Endodermal cell (in vitro differentiated cells): ENCODE measurements at places on chromosomes 5 and 9. TPM values are rescaled to one million over a fixed set of nuclear protein-coding genes. Genes with fewer than 3 reads are reported as not detected.

FAM219A gene
- 19.6 and 21.1 TPM in 2 replicates for total RNA-seq

- no peaks in the 10 kb centered on the region for H3K27me3 ChIP-seq
- H3K27ac ChIP-seq = no peak overlapping the region
- H3K36me3 ChIP-seq = no peaks in the 10 kb centered on the region
- H3K4me3 ChIP-seq = no peak overlapping the region
- DNase-seq = no peak
These were observed 154.1 kb upstream of the CDH12 start for GRCh38 chr5:23007236-23007635.

DNA sequence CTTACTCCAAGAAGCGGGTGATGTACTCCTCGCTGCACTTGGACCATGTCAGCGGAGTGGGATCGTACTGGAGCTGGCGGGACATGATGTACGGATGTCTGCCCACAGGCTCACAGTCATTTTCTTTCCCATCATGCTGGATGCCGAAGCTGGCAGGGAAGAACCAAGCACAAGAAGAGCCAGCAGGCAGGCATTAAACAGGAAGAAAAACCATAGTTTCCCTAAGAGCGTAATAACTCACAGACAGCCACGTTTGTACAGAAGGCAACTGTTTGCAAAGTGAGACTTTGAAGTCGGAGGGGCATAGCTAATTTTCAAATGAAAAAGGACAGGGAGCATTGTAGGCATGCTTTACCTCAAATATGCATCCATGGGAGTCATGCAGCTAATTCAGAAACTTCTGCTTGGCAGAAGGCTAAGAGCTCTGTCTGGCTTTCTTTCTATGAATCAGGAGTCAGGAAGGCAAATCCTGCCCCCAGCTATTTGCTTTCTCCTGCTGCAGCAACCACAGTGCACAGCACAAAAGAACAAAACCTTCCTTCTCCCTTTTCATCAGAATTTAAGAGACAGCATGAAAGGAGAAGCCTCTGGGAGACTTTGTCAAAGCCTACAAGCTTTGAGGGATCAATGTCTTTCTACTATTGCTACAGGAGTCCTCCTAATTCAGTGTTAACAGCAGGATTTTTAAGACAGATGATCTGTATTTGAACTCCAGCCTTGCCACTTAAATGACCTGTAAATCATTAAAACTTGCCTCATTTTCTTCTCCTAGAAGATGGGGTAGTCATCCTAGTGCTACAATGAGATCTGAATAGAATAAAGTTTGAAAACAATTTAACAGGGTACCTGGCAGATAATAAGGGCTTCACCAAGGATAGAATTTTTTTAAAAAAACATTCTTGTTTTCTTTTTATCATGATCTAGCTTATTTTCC lies 209.1 kb downstream of the TARS1 start:
- H3K36me3 ChIP-seq = peaks cover 20% of the 10 kb centered on the region
- DNase-seq = no peak
- no peaks in the 10 kb centered on the region for H3K4me1 ChIP-seq
- H3K27ac ChIP-seq = peak overlapping the region; percentile 75
- H3K27me3 ChIP-seq = no peaks in the 10 kb centered on the region

DNA sequence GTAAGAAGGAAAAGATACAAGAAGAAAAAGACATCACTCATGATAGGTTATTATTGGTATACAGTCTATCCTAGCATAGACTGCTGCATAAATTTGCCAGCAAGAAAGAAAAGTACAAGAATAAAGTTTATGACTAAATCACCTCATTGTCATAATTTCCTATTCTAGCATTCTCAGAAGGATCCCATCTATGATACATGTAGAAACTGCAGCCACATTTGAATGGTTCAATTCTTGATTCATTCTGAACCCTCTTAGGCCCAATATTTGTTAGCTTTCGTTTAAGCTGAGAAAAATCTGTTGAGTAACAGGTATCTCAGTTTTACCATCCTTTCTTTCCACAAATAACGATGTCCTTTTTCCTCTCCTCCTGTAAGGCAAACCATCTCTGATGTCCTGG lies 21.2 kb downstream of the INVS start:
- H3K27ac ChIP-seq = no peak overlapping the region
- H3K27me3 ChIP-seq = no peaks in the 10 kb centered on the region
- no peaks in the 10 kb centered on the region for H3K4me1 ChIP-seq
- DNase-seq = no peak
- no peak overlapping the region for H3K4me3 ChIP-seq

ANKRD33B gene
- 19.1 and 21.9 TPM in 2 replicates for total RNA-seq

DNA sequence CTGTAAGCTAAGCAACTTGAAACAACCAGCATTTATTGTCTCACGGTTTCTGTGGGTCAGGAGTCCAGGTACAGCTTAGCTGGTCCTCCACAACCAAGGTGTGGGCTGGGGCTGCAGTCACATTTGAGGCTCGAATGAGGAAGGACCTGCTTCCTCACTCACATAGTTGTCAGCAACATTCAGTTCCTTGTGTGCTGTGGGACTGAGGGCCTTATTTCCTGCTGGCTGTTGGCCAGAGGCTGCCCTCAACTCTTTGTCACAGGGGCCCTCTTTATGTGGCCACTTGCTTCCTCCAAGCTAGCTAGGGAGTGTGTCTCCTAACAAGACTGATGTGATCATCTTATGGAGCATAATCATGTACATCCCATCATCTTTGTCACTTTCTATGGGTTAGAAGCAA lies 29.2 kb upstream of the SEMA4D start:
- no peak overlapping the region for H3K27ac ChIP-seq
- DNase-seq = no peak
- H3K4me1 ChIP-seq = no peaks in the 10 kb centered on the region
- H3K4me3 ChIP-seq = no peak overlapping the region
- H3K36me3 ChIP-seq = no peaks in the 10 kb centered on the region

- H3K27me3 ChIP-seq = no peaks in the 10 kb centered on the region
- H3K27ac ChIP-seq = no peak overlapping the region
- DNase-seq = no peak
- no peak overlapping the region for H3K4me3 ChIP-seq
These were observed 23.9 kb upstream of the SLC25A51 start for GRCh38 chr9:37927601-37928551.

ZNF354B gene
- 11.8 to 28.7 TPM (median 24.3 TPM) in 3 replicates for total RNA-seq

- DNase-seq = no peak
- H3K36me3 ChIP-seq = no peaks in the 10 kb centered on the region
- no peak overlapping the region for H3K4me3 ChIP-seq
These were observed 476.6 kb upstream of the EDIL3 start for GRCh38 chr5:84861306-84861705.

DNA sequence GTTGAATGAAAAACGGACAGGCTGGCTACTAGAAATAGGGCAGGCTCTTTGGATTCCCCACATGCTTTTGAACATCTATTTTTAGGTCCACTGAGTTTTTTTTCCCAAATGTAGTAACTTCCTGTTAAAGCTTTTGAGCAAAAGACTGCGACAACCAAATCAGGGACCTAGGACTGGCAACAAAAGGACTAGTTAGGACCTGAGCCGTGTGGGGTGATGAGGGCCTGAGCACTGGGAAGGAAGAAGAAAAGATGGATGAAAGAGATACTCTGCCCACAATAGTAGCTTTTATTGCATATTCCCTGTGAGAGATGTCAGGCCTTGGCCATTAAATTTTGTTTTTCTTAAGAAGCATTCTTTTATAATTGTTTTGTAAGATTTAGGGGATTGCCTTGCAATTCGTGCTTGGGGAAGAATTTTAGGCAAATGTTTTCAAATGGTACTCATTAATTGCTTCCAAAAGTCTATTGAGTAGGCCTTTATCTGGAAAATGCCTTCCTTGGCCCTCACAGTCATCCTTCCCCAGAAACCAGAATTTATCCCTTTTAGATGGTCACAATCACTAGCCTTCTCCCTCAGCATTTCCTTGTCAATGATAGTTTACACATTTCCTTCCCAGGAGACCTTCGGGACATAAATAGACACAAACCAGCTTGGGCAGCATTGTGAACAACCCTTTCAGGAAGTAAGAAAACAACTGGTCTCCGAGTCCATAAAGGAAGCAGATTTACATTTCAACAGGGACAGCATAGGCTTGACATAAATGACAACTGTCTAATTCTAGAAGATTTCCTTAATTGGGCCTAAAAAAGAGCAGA lies 166.5 kb downstream of the RMI1 start:
- H3K4me1 ChIP-seq = no peaks in the 10 kb centered on the region
- no peak overlapping the region for H3K27ac ChIP-seq
- H3K4me3 ChIP-seq = no peak overlapping the region

NUTM2G gene
- not detected in 2 replicates for total RNA-seq

- H3K4me1 ChIP-seq = no peaks in the 10 kb centered on the region
- H3K27me3 ChIP-seq = no peaks in the 10 kb centered on the region
- H3K27ac ChIP-seq = no peak overlapping the region
- DNase-seq = no peak
These were observed 1144.0 kb upstream of the NUDT12 start for GRCh38 chr5:104706600-104706999.

DNA sequence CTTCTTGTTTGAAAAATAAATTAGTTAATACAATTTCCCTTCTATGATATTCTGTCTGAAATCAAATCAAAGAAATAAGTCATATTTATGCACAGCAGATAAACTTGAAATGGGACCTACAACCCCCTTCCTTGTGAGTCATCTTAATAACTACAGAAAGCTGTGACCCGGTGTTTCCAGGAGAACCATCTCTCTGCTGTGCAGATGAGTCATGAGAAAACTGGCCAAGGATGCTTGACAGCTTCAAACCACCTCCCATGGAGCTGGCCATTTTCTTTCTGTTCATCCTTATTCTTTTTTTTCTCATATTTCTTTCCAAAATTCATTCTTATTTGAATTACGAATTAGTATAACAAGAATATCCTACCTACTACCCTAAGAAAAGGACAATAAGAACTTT lies 43.4 kb upstream of the NR4A3 start:
- no peak overlapping the region for H3K4me3 ChIP-seq
- H3K36me3 ChIP-seq = no peaks in the 10 kb centered on the region
- no peaks in the 10 kb centered on the region for H3K4me1 ChIP-seq
- H3K27me3 ChIP-seq = no peaks in the 10 kb centered on the region
- no peak overlapping the region for H3K27ac ChIP-seq

CCNJL gene
- total RNA-seq = 10.4 to 18.7 TPM (median 18.6 TPM) in 3 replicates

GRCh38 chr9:100309992-100310391 lies 42.8 kb downstream of the TEX10 start:
- no peak for DNase-seq
- H3K4me3 ChIP-seq = no peak overlapping the region
- H3K4me1 ChIP-seq = no peaks in the 10 kb centered on the region
- no peak overlapping the region for H3K27ac ChIP-seq
- no peaks in the 10 kb centered on the region for H3K27me3 ChIP-seq

- no peak for DNase-seq
- H3K4me3 ChIP-seq = no peak overlapping the region
- no peak overlapping the region for H3K27ac ChIP-seq
- H3K4me1 ChIP-seq = no peaks in the 10 kb centered on the region
- H3K36me3 ChIP-seq = peaks cover 6% of the 10 kb centered on the region
- H3K27me3 ChIP-seq = no peaks in the 10 kb centered on the region
These were observed 16.2 kb downstream of the PGGT1B start for GRCh38 chr5:115246361-115246991.

- H3K27me3 ChIP-seq = no peaks in the 10 kb centered on the region
- H3K4me1 ChIP-seq = peaks cover 6% of the 10 kb centered on the region
- H3K36me3 ChIP-seq = no peaks in the 10 kb centered on the region
- peak overlapping the region; percentile 90 for H3K27ac ChIP-seq
- no peak for DNase-seq
- peak overlapping the region; percentile 8 for H3K4me3 ChIP-seq
These were observed 280.6 kb downstream of the NR2F1-AS1 start for GRCh38 chr5:93300309-93300923.

DNA sequence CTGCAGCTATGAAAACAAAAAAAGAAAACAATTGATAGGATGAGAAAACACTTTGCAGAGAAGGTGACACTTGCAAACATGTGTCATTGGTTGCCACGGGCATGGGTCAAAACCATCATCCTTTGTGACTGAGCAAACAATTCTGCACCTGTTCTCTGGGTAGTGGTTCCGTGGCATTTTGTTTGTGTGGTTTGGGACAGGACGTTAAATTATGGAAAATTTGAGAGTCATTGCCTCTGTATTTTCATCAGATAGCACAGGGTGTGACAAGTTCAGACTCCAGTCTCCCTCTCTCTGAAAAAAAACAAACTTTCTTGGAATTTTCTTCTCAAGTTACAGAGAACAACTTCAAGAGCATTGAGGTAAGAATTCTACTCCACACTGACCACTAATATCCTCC lies 113.4 kb upstream of the HMHB1 start:
- H3K4me3 ChIP-seq = no peak overlapping the region
- H3K27ac ChIP-seq = no peak overlapping the region
- peaks cover 9% of the 10 kb centered on the region for H3K4me1 ChIP-seq
- DNase-seq = no peak
- no peaks in the 10 kb centered on the region for H3K27me3 ChIP-seq
